ENCODE measurements at places on chromosomes 5 and 9. TPM values are rescaled to one million over a fixed set of nuclear protein-coding genes. Genes with fewer than 3 reads are reported as not detected.

The SLC22A4 gene
- total RNA-seq, result 0.67 TPM

The FAM221B gene
- total RNA-seq, result not detected

The PDE6A gene
- total RNA-seq, result not detected

The SHC3 gene
- total RNA-seq, result 1.1 TPM

The WHRN gene
- total RNA-seq, result 15.8 TPM

The FAM81B gene
- not detected for total RNA-seq

The TMEM203 gene
- total RNA-seq, result 37.4 TPM

The PCDHGB6 gene
- total RNA-seq, result 2.0 TPM

The CKMT2 gene
- total RNA-seq, result 1.1 TPM

The SPATA31C1 gene
- total RNA-seq, result not detected

The GHR gene
- 1.2 TPM for total RNA-seq

The TNFSF8 gene
- total RNA-seq, result not detected

The PCDHGB4 gene
- 9.1 TPM for total RNA-seq
